ENCODE measurements at places on chromosomes 1 and 21.

- DNase-seq: no peak
Observed at GRCh38 chr21:45254460-45254930, 33.2 kb downstream of the POFUT2 start.

- no peak for DNase-seq
Observed at GRCh38 chr1:219380463-219380862, 206.8 kb downstream of the LYPLAL1 start.

GRCh38 chr1:21305900-21306189 lies 15.6 kb upstream of the ECE1 start:
- no peak for DNase-seq

DNA sequence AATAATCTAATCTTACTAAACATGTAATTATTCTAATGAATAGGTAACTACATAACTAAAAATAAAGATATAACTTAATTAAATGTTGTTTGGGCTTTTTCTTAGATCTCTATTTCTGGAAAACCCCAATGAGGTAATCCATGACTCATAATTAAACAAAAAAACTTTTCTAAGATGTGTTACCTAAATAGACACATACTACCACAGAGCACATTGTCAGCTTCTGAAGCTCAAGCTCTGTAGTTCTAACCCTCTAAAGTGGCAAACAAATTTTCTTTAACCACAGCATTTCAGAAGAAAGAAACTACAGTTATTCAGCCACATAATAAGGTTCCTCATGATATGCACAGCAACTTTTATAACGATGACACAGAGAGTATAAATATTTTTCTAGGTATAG lies 4.2 kb downstream of the OR6K3 start:
- DNase-seq: no peak

- no peak for DNase-seq
Observed at GRCh38 chr1:216822480-216822879, 99.3 kb upstream of the ESRRG start.

DNA sequence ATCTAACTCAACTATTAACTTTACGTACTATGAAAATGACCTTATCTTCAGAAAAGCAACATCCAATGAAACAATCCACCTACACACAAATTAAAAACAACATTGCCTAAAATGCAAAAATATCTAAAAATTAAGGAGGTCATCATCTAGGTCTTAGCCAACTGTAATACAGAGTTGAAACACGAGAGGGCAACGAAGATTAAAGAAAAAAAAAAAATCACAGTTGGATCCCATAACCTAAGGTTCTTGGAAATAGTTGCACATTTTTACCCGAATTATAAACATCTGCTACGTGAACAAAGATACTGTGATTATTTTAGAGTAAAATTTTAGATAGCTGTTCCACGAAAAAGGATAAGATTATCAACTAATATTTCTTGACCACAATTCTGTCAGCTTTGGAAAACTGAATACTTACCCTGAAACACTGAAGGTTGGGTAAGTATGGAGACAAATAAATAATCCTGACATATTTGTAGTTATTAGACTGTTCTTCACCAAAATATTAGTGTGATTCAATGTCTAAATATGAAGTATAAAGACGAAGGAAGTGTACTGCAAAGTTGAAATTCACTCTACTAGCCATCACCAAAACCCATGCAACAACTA lies 88.0 kb upstream of the AK4 start:
- DNase-seq: no peak

GRCh38 chr1:179742717-179743678 lies at the start of gene FAM163A:
Gene FAM163A, plus strand, starts transcription at chr1:179743291. Its CDS starts 69,807 bp downstream, at chr1:179813098.
- no peak for DNase-seq

DNA sequence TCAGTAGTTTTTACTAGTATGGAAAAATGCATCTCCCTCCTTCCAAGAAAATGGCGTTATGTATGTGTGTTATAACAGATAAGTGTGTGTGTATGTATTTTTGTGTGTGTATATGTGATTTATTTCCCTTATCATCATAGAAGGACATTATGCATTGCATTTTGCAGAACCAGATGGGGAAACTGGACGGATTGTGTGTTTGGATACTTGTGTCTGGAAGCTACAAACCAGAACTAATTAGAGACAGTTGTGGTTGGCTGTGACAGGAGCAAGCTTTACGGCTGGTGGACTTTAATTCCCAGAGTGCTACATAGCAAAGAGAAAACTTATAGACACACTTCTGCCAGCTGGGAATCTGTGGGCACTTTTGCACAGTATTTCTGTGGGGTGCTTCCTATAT lies 162.5 kb downstream of the RWDD3 start:
- no peak for DNase-seq

DNA sequence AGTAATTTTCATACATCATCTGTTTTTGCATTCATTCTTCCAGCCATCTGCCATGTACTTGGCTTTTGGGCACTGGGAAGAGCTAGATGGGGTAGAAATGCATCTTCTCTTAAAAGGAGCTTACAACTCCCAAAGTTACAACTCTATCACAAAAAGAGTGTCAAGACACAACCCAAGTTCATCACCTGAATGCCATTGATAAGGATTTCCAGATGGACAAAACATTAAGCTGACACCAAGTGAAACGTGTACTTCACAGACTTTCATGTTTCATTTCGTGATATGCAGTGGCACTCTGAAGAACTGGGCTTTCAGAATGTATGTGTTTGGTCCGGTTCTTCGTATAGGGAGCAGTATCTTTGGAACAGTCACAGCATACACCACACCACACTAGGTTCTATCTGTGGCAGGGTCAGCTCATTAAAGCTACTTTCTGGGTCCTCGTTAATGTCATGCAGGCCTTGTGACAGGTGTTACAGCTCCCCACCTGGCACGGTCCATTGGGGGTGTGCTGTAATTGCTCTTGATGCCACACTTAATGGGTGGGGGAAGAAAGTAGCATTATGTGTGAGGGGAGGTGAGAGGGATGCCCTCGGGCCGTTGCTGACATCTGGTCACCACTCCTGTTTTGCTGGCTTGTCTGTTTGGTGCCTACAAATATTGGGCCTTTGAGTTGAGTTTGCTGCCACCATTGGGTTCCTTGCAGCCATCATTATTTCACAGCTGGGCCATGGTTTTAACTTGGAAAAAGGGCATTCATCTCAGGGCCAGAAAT lies 164.9 kb downstream of the NFIA start:
- no peak for DNase-seq

Data from posterior vena cava (tissue), 2 donors.